ENCODE measurements at places on chromosomes 2 and 18.

- no peak for DNase-seq
Observed at GRCh38 chr2:219954331-219954730, 326.9 kb downstream of the SLC4A3 start.

GRCh38 chr18:59054496-59055287, 85.0 kb upstream of the SEC11C start:
- DNase-seq: no peak

DNA sequence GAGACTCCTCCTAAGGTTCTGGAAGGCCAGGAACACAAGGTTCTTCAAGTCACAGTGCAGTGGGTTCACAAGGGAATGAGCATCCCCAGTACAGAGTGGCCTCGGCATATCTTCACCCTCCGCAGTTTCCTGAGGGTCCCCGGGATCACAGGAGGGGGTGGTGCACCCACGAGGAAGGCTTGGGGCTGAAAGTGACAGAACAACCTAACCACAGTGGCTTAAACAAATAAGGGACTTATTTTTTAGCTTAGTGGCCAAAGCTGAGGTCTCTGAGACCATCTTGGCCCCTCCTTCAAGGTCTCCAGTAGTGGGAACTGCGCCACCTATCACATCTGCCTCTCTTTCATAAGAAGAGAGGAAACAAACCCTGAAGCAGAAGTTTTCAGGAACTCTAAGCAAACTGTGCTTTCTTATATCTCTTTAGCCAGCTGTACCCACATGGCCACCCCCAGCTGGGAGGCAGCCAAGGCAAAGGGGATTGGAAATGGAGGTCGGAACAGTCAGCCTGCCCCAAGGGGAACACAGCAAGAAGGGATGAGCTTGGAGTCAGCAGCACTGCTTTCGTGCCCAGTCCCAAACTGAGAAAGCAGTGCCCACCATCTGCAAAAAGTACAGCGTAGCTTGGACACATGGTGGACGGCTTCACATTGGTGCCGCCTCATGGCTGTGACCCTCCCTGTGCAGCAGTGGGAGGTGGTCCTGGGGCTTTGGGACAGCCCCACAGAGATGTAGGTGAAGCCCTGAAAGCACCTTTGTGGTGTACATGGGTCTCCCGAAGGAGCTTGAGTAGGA, 260.0 kb upstream of the ID2 start:
- DNase-seq: no peak

DNA sequence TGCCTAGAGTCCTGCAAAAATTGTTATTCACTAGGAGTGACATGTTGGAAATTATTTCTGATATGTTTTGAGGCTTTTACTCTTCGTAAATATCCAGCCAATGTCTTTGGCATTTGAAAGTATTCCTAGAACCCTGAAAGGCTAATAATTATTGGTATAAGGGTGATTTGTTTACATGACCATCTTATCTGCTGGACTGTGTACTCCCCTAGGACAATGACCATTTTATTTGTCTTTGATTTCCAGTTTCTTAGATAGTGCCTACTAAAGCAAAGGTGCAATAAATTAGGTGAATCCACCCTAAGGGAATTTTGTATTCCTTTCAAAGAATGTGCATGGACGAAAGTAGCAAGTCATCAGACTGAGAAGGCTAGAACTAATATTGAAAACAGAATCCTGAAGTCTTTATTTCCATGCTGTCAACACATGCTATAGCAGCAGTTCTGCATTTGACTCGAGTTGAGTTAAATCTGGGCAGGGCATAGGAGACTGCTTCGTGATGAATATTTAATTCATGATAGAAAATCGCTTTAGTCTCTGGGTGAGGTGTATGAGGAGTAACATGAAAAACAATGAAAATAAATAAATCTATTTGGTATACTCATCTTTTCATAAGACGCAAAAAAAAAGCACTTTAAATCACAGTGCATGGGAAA, 235.7 kb downstream of the GPD2 start:
- no peak for DNase-seq

GRCh38 chr2:96520231-96520630, 15.1 kb upstream of the NEURL3 start:
- DNase-seq: no peak

All from sciatic nerve (tissue), 2 donors.